ENCODE measurements at places on chromosomes 16 and 17.

DNA sequence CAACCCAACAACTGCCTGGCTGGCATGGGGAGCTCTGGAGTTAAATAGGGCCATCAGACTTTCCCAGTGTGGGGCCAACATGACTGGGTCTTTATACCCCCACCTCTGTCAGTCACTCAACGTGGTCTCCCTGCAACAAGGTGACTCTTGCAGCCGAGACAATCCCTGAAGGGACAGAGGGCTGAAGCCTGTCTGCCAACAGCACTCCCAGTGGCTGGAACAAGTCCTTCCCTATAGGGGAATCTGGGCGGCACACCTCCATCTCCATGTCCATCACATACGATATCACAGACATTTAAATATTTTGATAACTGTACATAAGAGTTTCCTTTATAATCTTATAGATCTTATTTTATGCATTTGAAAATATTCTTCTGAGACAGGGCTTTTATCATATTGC, 4.8 kb upstream of the MAPT start:
- DNase-seq: no peak

DNA sequence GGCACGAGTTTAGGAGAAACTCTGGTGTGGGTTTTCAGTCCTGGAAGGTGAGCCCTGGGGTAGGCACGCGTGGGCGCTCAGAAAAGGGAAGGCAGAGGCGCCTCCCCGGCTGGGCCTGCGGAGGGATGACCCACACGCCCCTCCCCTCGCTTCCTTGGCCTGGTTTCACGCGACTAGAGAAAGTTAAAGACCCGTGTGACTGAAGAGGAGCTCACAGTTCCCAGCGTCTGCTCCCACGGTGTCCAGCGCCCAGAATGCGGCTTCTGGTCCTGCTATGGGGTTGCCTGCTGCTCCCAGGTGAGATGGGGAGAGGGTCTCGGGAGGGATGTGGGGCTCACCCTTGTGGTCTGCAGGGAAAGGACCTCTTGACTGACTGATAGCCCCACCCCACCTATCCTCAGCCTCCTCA, at the start of gene CD300LG:
Gene CD300LG (plus strand): TSS at position 214 of the 409 bp plus-strand sequence. CDS start 41 bp downstream, at position 255.
- DNase-seq: no peak

DNA sequence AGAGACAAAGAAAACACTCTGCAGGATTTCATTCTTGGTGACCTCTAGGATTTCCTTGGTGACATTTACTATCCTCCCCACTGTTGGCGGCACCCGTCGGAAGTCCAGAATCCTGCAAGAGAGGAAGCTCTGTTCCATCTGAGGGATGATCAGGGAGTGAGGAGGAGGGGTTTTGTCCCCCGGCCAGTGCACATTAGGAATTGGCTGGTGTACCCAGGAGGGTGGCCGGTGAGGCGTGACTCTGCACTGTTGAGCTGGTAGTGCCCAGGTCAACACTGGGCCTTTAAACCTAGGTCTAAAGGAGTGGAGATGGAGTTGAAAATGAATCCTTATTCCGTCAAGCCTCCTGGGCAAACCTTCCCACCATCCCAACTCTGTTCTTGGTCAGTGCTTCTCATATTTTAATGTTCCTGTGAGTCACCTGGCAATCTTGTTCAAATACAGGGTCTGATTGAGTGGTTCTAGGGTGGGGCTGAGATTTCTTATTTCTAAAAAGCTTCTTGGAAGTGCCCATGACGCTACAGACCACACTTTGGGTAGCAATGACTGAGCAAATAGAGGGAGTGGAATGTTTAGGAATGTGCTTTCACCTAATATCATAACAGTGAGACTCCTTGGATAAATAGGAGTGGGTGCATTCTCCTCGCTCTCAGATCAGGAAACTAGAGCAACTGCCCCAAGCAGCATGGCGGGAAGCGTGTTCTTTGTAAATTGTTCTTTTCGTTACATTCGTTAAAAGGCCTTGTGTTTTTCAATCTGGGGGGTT, 30.7 kb downstream of the PRKAR1A start:
- no peak for DNase-seq

DNA sequence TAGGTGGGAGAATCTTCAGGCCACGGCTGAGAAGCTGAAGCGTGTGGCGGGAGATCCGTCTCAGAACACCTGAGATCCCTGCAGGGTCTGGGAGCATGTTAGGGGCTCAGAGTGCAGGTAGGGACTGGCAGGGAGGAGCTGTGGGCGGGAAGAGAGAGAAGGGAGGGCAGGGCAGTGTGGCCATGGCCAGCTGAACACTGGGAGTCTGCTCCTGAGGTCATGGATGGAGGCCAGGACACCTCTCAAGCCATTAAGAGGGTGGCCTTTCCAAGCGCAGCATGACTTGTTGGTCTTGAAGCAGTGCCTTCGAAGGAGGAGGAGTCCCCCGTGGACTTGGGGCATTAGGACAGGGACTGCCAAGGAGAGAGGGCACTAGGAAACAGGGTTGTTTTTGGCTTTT, 23.7 kb downstream of the NAA60 start:
- no peak for DNase-seq

GRCh38 chr16:87034317-87034716, 282.9 kb downstream of the C16orf95 start:
- no peak for DNase-seq

GRCh38 chr17:28610376-28610775, 3.6 kb downstream of the RSKR start:
- DNase-seq: no peak
